ENCODE measurements at places on chromosomes 1 and 21. TPM values are rescaled to one million over a fixed set of nuclear protein-coding genes. Genes with fewer than 3 reads are reported as not detected.

DNA sequence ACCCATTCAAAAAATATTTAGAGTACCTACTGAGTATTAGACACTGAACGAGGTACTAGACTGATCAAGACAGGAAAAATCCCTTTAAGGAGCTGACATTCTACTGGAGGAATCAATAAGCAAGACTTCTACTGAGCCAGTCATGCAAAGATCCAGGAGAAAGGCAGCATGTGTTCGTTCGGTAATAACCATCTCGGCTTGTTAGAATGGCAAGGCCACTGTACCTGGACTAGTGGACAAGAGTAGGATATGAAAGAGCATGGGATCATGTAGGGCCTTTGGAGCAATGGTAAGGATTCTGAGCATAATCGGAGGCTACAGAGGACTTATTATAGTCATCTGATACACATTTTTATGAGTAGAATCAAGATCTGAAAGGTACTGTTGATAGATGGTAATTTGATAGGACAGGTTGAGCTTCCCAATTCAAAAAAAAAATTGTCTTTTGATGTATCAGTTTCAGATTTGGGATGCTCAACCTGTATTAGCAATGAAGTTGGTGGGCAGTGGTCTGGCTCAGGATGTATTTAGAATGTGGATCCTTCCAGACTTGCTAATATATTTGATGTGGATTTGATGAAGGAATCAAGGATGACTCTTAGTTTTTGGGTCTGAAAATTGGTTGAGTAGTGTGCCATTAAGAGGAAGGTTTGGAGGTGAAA, 2.3 kb downstream of the COX20 start:
- no peak for DNase-seq

GRCh38 chr1:216270086-216270773, 153.0 kb downstream of the USH2A start:
- DNase-seq: no peak

DNA sequence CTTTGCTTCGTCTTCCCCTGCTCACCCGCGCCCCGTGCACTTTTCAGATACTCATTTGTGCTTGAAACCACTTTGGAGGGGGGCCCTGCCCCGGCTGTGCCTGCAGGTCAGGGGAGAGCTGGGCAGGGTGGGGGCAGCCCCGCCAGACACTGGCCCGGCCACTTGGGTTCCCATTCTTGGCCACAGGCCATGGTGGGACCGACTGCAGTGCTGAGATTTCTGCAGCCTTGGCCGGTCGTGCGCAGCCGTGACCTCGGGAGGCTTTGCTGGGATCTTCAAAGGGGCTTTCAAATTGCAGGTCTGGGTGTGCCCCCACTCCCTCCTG, 54.5 kb upstream of the TTC34 start:
- no peak for DNase-seq

DNA sequence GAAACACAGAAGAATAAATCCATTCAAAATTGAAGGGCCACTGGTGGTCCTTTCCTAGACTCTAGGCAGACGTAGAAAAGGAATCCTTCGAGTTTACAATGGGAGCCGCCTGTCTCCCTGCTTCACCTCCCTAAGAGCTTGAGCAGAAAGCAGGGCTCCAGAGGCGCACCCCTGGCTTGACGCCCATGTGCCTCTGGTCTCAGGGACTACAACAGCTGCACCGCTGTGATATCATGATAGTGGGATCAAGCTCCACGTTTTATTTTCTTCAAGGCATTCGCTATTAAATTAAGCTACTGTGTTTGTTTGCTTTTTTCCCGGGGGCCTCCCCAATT, 403 bp upstream of the C1orf122 start:
- no peak for DNase-seq

DNA sequence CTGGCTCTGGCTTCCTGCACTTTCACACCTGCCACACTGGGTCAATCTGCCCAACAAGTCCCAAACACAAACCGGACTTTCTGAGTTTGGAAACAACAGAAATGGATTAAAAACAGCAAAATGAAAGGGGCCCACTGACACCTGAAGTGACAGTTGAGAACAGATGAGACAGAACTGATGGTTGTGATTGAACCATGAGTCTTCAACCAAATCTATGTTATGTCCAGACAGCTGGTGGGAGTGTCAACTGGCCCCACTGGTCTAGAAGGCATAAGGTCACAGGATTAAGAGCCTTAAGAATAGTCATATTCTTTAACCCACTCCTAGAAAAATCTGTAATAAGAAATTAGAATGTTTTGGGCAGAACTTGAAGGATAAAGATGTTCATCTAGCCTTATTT, 13.0 kb upstream of the ATP13A2 start:
- DNase-seq: no peak

LRRC71 gene
- total RNA-seq: not detected

DNA sequence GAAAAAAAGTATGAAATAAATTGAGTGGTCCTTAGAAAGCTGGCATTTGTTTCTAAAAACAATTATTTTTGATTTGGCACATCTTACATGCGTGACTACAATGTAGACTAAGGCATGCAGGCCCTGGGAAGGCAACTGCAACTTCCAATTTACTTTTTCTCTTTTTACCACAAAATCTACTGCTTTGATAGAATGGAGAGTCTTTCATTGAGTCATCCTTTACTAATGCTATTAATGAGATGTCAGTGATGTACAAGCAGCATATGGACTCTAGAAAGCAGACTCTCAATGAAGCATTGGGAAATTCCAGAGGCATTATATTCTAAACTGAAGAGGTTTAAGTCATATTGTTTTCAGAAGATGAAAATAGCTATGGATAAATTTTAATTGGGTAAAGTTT, 29.6 kb upstream of the PRRX1 start:
- no peak for DNase-seq

GRCh38 chr1:87119541-87120140, 205.2 kb downstream of the HS2ST1 start:
- DNase-seq: no peak

DNA sequence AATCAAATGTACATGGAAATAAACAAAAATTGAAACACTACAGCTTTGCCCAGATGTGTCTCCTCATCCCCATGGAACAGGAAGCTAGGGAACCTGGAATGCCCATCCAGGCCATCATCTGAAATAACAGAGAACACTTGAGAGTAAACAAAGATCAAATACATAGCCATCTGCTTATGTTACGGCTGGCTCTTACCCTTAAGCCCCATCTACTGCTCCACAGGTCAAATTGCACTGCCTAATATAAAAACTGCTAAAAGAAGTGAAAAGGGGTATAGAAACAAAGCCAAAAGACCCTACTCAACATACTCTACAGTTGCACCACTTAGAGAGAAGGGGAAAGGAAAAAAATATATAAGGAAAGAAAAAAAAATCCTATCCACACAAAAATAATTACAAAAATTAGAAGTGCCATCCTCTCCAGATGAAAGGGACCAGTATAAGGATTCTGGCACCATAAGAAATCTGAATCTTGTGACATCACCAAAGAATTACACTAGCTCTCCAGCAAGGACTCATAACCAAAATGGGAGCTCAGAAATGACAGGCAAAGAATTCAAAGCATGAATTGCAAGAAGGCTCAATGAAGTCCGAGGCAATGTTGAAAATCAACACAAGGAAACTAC, 26.9 kb downstream of the OR6Y1 start:
- peak; percentile 42 for DNase-seq

- DNase-seq: no peak
These were observed 92.0 kb downstream of the STUM start for GRCh38 chr1:226640321-226641136.

GBP7 gene
- not detected for total RNA-seq

KRTAP21-3 gene
- not detected for total RNA-seq

SPRR2F gene
- not detected for total RNA-seq

DNA sequence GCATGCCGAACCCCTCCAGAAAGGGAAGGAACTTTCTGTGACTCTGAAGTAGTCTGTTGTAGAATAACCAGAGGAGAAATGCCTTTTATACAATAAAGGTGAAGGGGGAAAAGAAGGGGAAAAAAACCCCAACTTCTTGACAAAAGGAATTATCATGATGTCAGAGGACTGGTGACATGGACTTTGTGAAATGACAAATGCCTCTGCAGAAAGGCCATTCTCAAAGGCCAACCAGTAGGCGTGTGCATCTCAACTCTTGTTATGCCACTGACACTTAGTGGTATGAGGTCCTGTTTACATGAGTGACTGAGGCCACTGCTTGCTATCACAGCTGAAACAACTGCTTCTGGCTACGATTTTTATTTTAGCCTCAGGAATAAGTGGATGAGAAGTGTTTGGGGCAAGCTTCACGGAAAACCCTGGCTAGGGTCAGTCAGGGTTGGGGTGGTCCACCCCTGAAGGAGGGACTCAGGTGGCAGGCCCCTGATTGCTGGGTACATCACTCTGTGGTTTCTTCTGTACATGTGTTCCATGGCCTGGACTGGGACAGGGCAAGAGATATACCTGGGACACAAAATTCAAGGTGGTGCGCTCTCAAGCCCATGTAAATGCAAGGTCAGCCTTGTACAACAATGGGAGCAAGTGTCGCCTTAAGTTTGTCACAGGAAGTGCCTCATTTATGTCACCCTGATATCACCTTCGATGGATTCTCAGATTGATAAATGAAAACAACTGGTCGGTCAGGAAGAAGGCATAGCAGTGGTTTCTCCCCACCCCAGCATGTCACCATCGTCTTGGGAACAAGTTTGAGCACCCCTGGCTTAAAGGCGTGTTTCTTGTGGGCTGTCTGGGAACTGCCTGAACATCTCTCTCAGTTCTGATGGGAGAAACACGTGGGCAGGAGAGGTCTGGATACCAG, 12.4 kb downstream of the RUNX1 start:
- no peak for DNase-seq

- peak; percentile 42 for DNase-seq
These were observed 582 bp downstream of the SLC37A1 start for GRCh38 chr21:42513985-42514882.

GRCh38 chr1:100292711-100293110, 26.7 kb downstream of the RTCA start:
- no peak for DNase-seq

GRCh38 chr21:33947451-33948095, 32.0 kb upstream of the ATP5PO start:
- peak; percentile 97 for DNase-seq

TCEANC2 gene
- 8.8 TPM for total RNA-seq

TESK2 gene
- total RNA-seq: 13.8 TPM

GRCh38 chr21:42293649-42294272, 21.4 kb downstream of the TFF3 start:
- DNase-seq: no peak
